CD8-positive, alpha-beta memory T cell (primary cell): ENCODE measurements at places on chromosomes 7 and 10. TPM values are rescaled to one million over a fixed set of nuclear protein-coding genes. Genes with fewer than 3 reads are reported as not detected.

DNA sequence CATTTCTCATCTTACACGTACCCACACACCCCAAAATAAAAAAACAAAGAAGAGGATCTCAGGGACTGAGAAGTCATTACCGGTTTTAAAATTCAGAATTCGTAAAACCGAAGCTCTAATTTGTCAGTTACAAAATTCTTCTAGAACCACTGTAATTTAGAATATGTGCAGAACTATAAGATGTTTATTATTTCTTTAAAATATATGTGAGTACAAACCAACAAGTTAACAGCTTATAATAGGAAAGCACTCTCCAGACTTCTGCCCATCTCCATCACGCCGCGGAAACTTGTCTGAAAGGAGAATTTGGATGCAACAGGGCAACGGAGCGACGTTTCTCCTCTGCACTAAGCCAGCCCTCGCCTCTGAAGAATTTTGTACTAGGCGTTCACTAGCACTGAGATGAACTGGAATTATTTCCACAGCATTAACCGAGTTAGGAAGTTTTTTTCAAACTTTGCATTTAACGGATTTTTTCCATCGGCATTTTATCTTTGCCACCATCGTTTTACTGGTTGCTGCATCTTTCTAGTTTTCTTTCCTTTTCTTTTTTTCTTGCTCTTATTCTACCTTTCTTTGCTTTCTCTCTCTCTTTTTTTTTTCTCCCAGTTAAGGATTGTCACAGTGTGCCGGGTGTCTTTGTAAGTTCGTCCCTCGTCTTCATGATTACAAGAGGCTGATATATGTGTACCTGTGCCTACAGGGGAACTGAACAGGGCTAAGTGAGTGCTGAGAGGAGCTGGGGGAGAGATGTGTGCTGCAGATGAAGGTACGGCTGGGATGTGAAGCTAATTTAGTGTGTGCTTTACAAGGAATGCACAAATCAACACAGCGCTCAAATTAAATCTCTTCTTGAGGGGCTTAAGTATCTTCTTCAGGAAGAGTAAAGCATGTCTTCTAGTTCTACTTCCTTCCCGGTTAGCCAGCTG is 295.9 kb upstream of the NFE2L3 start:
- no peak for DNase-seq

DNA sequence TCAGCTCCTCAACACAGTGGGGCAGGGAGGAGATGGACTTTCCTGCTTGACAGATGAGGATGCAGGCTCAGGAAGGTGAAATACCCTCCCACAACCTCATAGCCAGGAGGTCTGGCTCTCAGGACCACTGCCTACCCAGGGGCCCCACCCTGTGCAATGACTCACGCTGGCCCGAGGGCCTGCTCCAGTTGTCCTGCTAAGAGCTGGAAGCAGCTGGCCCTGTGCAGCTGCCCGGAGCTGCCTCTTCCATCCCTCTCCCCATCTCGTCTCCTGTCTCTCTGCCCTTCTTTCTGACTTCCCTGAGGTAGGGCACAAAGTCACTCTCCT is 123.9 kb downstream of the ZMIZ1 start:
- DNase-seq = no peak

Gene CABCOCO1
- polyA plus RNA-seq = not detected

DNA sequence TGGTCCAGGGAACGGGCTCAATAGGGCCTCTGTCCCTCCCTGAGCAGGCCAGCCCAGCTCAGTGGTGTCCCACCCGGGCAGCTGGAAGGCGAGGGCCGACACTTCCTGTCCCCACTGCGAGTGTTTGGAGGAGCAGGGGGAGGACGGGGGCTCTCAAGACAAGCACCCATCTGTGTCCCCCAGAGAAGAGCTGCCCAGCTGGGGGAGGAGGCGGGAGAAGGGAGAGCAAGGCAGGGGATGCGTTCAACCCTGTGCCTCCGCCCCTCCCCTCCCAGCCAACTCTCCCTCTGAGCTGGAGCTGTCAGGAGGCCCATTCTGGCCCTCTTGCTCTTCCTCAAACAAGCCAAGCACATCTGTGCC is 35.7 kb downstream of the ZCCHC24 start:
- DNase-seq = no peak

GRCh38 chr10:34813626-34814222 is 1.4 kb downstream of the PARD3 start:
- no peak for DNase-seq

Gene COL17A1
- not detected for polyA plus RNA-seq

DNA sequence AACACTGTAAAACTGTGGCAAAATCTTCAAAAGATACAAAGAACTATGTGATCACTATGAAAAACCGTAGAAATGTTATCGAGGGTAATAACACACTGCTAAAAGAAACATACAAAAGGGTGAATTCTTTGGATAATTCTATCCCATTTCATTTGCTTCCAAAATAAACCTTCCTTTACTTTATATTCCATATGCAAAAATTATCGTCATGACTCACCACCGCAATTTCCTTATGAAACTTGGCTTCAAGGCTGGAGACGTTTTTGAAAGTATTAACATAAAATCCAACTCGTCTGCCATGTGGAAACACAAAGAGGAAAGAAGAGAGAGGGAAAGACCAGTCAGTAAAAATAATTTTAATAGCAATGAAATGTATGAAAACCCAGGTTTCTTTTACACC is 165.2 kb downstream of the AMPH start:
- no peak for DNase-seq

DNA sequence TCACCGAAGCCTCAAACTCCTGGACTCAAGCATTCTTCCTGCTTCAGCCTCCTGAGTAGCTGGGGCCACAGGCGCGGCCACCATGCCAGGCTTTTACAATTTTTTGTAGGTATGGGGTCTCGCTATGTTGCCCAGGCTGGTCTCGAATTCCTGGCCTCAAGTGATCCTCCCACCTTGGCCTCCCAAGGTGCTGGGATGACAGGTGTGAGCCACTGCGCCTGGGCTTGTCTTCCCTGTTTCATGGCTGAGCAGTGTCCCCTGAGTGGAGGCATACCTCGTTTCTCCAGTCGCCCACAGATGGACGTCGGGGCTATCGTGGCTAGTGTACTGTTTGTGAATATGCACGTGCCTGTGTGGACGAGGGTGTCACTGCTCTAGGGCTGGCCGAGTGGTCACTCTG is 11.3 kb downstream of the INPP5A start:
- no peak for DNase-seq

DNA sequence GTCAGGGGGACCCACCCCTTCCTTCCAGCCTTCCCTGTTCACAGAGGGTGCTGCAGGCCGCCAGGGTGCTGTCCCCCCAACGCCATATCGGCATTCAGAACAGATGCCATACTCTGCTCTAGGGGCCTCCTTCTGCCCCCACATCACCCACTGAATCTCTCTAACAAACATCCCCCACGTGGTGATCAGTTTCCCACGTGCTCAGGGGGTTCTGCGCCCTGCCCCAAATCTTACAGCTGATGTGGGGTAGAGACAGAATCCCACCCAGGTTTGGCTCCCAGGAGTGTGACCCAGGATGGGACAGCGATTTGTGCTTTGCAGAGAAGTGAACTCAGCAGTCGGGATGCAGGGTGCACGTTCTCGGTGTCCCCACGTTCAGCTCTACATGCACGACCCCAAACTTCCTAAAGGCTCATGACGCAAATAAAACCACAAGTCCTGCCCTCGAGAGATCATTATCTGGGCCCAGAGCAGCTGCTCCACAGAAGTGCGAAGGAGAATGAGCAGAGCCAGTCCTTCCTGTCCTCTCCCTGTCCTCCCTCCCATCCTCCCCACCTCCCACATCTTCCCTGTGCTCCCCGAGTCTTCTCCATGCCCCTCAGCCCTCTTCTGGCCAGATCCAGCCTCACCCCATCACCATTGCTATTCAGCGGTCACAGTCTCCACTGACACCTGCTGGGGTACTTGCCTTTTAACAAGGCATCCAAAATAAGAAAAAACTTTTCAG is 423.4 kb downstream of the DNAJB6 start:
- DNase-seq = no peak

Gene ASB10
- not detected for polyA plus RNA-seq

DNA sequence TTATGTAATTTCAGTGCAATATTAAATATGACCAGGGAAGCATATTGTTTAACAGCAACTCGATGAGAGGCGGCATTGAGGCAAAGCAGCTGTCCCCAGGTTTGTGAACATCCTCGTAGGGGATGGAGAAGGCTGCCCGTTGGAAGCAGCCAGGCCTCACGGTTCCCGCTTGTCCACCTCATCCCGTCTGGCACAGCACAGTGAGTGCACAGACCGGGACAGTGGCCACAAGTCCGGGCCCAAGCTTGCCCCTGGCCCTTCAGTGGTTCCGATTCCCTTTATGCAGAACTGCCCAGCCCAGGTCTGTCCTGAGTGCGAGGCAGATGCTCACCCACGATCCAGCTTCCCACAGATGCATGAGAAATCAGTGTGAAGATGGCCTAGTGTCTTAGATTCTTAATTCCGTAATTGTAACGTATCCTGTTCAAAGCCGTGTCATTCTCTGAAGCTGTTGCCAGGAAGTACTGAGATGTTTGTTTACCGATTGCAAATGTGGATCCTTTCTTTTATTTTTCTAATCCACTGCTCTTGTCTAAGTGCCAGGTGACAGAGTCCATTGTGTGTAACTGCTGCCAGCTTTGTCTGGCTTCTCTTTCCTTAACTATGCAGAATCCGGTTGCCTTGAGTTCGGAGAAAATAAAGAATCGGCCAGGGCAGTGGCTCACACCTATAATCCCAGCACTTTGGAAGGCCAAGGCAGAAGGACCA is 35.5 kb downstream of the PFKP start:
- DNase-seq = no peak

- no peak for DNase-seq
These were observed 7.9 kb downstream of the PANK1 start for GRCh38 chr10:89637113-89637512.

GRCh38 chr7:87926581-87927461 is 7.2 kb upstream of the ADAM22 start:
- no peak for DNase-seq

Gene MCM10
- not detected for polyA plus RNA-seq

Gene ITIH5
- polyA plus RNA-seq = not detected

DNA sequence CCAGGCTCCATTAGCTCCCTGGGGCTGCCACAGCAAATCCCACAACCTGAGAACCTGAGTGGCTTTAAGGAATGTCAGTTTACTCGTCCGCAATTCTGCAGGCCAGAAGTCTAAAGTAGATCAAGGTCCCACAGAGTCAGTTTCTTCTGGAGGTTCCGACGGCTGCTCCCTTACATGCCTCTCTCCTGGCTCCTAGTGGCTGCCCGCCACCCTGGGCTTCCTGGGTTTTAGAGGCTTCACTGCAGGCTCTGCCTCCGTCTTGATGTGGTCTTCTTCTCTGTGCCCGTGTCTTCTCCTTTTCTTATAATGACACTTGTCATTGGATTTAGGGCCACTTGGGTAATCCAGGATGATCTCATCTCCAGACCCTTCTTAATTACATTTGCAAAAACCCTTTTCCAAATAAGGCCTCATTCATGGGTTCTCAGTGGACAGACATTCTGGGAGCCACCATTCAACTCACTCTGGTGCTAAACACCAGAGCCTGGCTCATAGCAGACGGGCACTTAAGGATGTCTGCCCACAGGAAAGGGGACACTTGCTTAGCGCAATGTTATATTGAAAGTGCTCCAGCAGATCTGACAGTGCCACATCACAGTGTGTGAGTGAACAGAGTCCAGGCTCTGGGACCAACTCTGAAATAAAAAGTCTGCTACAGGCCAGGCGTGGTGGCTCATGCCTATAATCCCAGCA is 77.6 kb downstream of the VWC2 start:
- DNase-seq = no peak
